GM04503 (cell line): ENCODE measurements at places on chromosomes 6 and 20.

DNA sequence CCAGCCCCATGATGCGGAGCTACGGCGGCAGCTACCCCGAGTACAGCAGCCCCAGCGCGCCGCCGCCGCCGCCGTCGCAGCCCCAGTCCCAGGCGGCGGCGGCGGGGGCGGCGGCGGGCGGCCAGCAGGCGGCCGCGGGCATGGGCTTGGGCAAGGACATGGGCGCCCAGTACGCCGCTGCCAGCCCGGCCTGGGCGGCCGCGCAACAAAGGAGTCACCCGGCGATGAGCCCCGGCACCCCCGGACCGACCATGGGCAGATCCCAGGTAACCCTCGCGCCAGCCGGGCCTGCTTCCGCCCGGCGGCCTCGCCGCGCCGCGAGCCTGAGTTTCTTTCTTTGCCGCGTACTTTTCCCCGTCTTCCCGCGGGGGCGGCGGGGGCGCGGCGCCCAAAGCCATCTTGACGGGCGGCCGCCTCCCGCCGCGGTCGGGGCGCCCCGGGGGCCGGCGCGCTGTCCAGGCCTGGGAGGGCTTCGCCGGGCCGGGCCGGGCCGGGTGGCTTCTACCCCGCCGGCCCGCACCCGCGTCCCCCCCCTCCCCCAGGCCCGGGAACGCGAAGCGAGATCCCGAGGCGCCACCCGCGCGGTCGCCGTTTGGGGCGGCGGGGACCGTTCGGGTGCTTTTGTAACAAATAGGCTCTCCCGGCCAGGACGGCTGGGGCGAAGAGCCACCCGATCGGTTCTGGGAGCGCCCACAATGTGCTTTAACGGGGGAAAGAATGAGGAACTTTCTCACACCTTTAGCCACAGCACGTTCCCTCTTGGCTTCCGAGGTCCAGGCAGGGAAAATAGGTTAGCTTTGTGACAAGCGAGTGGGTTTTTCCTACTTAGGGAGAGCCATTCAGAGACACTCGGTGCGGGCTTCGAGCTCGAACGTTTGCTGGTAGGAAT lies 2.3 kb downstream of the ARID1B start:
- DNase-seq = no peak

DNA sequence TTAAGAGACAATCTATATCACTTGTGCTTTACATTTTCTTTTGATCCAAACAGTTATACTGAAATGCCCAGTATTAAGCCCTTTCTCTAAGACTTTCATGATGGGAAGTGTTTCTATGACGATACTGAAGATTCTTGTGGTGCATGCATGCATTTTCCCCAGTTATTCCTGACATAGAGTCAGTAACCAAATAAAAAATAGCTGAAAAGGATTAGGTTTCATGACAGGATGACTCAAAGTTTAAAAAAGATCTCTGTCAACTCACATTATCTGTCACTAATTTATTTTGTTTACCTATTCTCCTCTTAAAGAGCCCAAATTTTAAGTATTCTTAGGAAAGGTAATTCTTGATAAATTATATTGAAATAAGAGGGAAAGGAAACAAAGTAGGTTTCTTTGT lies 98.4 kb downstream of the SESN1 start:
- no peak for DNase-seq

DNA sequence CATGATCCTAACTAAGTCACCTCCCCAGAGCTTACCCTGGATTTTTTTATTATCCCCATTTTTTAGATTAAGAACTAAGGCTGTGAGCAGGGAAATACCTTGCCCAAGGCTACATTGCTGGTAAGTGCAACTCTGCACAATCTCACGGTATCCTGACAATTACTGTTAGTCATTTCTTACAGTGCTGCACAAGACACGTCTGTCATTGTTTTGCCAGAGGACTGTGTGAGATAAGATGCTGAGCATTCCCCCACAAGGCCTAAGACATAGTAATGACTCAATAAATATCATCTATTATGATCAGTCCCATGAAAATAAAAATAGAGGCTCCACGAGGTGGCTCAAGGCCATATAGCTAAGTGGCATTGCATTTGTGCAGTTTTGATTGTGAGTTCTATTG lies 21.0 kb downstream of the PFDN4 start:
- no peak for DNase-seq

DNA sequence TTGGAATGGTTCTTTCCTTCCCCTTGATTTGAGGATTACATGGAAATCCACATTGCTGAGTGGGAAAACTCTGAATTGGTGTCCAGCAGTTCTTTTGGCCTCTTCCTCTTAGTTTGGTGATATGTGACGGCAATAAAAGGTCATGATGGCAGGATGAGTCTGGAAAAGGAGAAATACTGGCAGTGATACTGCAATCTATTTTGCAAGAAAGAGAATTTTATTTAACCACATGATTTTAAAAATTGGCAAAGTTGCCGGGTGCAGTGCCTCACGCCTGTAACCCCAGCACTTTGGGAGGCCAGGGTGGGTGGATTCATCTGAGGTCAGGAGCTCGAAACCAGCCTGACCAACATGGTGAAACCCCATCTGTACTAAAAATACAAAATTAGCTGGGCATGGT lies 73.1 kb downstream of the ADTRP start:
- no peak for DNase-seq

- no peak for DNase-seq
These were observed 253.6 kb downstream of the THBS2 start for GRCh38 chr6:169000022-169000421.

GRCh38 chr6:106458021-106458986 lies 97.8 kb downstream of the CRYBG1 start:
- DNase-seq = no peak

DNA sequence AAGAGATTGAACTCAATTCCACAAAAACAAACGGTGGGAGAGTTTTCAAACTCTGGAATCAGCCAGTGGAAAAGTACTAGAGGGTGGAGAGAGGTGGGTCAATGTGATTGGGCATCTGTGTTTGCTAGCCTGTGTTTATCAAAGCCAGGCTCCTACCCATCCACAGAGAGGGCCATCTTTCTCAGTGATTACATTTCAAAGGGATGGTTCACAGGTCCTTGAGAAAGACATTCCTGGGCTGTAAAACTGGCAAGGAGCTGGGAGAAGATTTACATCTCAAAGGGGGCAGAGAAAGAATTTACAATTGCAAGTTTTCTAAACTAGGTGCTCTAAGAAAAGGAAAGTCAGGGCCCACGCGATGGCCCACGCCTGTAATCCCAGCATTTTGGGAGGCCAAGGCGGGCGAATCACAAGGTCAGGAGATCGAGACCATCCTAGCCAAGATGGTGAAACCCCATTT lies 146.8 kb upstream of the UST start:
- DNase-seq = no peak

GRCh38 chr6:107154801-107155160 lies 39.5 kb upstream of the BEND3 start:
- no peak for DNase-seq

GRCh38 chr6:106426250-106426970 lies 65.9 kb downstream of the CRYBG1 start:
- DNase-seq = no peak

DNA sequence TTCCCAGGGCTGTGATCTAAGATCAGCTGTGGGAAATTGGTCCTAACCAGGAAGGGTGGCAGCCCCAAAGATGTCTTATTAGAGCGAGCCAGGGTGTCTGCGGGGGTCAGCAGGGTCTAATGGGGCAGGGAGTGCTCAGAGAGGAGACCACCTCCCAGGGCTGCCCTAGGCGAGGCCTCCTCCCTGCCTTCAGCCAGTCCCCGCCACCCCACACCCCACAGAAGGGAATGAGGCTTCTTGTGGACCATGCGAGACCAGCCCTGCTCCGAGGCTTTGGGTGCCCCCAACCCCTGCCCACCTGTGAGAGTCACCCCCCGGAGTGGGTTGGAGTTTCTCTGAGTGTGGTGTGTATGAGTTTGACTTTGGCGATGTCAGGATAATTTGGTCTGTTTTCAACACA lies 37.8 kb downstream of the SYNJ2 start:
- DNase-seq = no peak

- DNase-seq = no peak
These were observed 92.8 kb upstream of the FAM184A start for GRCh38 chr6:119171088-119171841.

- DNase-seq = no peak
These were observed 331.3 kb upstream of the DEFB112 start for GRCh38 chr6:50381099-50381415.

GRCh38 chr6:11044712-11045167 lies 635 bp upstream of the ELOVL2 start:
- no peak for DNase-seq

DNA sequence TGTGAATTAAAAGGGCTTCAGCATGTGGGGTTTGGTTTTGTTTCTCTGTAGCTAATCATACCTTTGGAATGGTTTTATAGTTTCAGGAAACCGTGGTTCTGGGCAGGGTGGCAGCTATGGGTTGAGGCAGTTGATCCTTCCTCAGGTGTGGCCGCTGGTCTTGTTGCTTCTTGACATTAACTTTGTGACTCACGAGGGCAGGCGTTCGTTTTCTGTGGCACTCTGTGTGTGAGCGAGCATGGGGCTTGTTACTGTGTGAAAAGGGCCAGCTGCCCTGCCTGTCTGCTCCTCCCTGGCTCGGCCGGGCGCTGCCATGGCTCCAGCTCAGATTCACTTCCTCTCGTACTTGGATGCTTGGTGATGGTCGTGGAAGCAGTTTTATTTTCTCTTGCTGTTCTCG lies 16.2 kb downstream of the DNAJC5 start:
- DNase-seq = no peak

- DNase-seq = no peak
These were observed 269.3 kb upstream of the CHD6 start for GRCh38 chr20:41887500-41887899.

GRCh38 chr6:142902636-142903053 lies 42.3 kb downstream of the HIVEP2 start:
- DNase-seq = peak; percentile 95

GRCh38 chr6:128005009-128005408 lies 104.2 kb upstream of the THEMIS start:
- DNase-seq = no peak

- no peak for DNase-seq
These were observed 10.6 kb upstream of the FUCA2 start for GRCh38 chr6:143522039-143522600.

- DNase-seq = no peak
These were observed 294.9 kb upstream of the MARCKS start for GRCh38 chr6:113562248-113562647.

- no peak for DNase-seq
These were observed 1.9 kb upstream of the SLC24A3 start for GRCh38 chr20:19210391-19211155.

GRCh38 chr20:63695424-63696305 lies 787 bp upstream of the TNFRSF6B start:
- DNase-seq = no peak

- DNase-seq = no peak
These were observed 927.4 kb downstream of the KIF16B start for GRCh38 chr20:15645816-15646215.

- no peak for DNase-seq
These were observed 44.6 kb downstream of the SLC24A3 start for GRCh38 chr20:19256906-19257595.

DNA sequence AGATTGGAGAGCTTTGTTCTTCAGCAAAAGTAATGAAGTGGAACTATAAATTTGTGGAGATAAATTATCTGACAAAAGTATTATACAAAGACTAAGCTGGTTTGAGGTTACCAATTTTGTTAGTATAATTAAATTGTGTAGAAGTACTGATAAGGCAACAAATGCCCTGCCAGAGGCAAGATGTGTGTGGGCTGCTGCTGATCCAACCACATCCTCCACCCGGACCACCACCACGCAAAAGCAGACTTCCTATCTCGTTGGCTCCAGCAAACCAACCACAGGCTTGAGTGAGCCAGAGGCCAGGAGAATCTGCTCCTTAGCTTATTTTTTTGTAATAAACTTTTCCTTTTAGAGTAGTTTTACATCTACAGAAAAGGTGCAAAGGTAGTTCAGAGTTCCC lies 1.1 kb upstream of the MYLK4 start:
- DNase-seq = no peak

GRCh38 chr6:170178561-170179477 lies 112.1 kb downstream of the DLL1 start:
- peak; percentile 34 for DNase-seq

- DNase-seq = no peak
These were observed 65.6 kb upstream of the RREB1 start for GRCh38 chr6:7042056-7042653.

DNA sequence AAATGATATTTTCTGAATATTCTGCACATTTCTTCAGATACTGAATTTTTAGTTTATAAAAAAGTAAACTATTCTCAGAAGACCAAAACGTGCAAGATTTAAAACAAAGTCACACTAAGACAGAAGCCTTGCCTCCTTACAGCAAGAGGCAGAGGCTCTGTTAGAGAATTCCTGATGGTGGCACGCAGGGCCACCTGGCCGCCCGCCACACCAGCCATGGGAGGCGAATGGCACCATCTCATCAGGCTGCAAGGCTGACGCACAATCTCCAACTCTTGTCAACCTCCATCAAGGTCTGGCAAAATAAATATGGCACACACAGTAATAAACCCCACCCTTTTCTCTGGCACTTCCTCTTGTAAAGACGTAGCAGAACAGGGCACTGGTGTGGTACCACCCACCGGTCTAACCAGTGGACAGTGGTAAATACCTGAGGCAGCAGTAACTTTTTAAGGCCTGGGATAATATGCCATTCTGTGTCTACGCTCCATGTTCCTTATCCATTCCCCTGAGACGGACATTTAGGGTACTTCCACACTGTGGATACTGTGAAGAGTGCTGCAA lies 111.4 kb downstream of the WDR27 start:
- DNase-seq = no peak

- no peak for DNase-seq
These were observed 132.1 kb upstream of the CNR1 start for GRCh38 chr6:88298066-88298845.

GRCh38 chr6:79600812-79601609 lies 30.1 kb upstream of the SH3BGRL2 start:
- peak; percentile 10 for DNase-seq

DNA sequence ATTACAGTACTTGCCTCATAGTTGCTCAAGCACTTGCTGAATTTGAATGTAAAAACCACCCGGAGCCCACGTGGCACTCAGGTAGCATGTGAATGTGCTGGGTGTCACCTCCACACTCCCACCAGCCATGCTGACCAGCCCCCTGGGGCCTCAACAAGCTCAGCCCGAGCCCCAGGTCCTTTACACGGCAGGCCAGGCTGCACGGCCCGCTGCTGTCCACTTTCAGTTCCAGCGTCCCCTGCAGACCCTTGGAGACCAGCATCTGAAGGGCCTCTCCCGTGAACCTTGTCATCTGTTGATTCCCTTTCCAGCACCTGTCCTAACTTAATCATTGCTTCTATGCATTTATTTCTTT lies 33.3 kb upstream of the ZBP1 start:
- no peak for DNase-seq

DNA sequence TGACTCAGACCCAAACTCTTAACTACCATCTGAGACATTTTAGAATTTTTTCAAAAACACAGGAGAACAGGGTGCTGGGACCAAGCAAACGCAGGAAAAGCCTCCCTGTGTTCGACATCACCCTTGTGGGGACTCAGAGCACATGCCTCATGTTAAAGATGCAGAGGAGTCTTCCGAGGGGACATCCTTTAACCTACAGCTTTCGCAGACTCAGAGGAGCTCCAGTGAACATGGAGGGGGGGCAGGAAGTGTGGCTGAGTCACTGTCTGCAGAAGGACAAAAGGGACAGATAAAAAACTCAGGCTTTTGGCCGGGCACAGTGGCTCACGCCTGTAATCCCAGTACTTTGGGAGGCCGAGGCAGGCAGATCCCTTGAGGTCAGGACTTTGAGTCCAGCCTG lies 15.1 kb downstream of the BMP7 start:
- no peak for DNase-seq

- no peak for DNase-seq
These were observed 203.1 kb downstream of the C6orf118 start for GRCh38 chr6:165106261-165106660.
